ENCODE measurements at places on chromosomes 12 and 14. TPM values are rescaled to one million over a fixed set of nuclear protein-coding genes. Genes with fewer than 3 reads are reported as not detected.

- DNase-seq = no peak
- H3K27me3 ChIP-seq = peaks cover 90% of the 10 kb centered on the region
- H3K36me3 ChIP-seq = no peaks in the 10 kb centered on the region
- no peak overlapping the region for H3K27ac ChIP-seq
- no peaks in the 10 kb centered on the region for H3K4me1 ChIP-seq
These were observed 60.4 kb downstream of the SLC15A4 start for GRCh38 chr12:128763395-128763794.

Gene MEG3
- not detected for total RNA-seq

GRCh38 chr14:87996291-87996592 lies 3.3 kb upstream of the GALC start:
- no peak for DNase-seq
- no peaks in the 10 kb centered on the region for H3K4me1 ChIP-seq
- no peaks in the 10 kb centered on the region for H3K36me3 ChIP-seq

Gene AQP2
- total RNA-seq = not detected

Gene SOAT2
- 0.07 TPM for total RNA-seq

GRCh38 chr12:46892034-46892705 lies 66.4 kb upstream of the SLC38A4 start:
- H3K27me3 ChIP-seq = no peaks in the 10 kb centered on the region
- no peak overlapping the region for H3K27ac ChIP-seq
- H3K4me3 ChIP-seq = no peak overlapping the region
- peaks cover 2% of the 10 kb centered on the region for H3K4me1 ChIP-seq
- no peak for DNase-seq
- no peaks in the 10 kb centered on the region for H3K36me3 ChIP-seq

Gene TMEM121
- 27.5 TPM for total RNA-seq

- no peak for DNase-seq
- H3K27ac ChIP-seq = no peak overlapping the region
- H3K4me1 ChIP-seq = peaks cover 32% of the 10 kb centered on the region
- no peak overlapping the region for H3K4me3 ChIP-seq
- H3K27me3 ChIP-seq = no peaks in the 10 kb centered on the region
These were observed 78.7 kb downstream of the ALX1 start for GRCh38 chr12:85358715-85359114.

Data from PC-3 (cell line).